ENCODE measurements at places on chromosomes 3 and 15.

- DNase-seq, result no peak
Observed at GRCh38 chr3:196241704-196242103, 25.4 kb downstream of the SLC51A start.

- DNase-seq, result no peak
Observed at GRCh38 chr15:65171428-65171827, 13.7 kb downstream of the CLPX start.

DNA sequence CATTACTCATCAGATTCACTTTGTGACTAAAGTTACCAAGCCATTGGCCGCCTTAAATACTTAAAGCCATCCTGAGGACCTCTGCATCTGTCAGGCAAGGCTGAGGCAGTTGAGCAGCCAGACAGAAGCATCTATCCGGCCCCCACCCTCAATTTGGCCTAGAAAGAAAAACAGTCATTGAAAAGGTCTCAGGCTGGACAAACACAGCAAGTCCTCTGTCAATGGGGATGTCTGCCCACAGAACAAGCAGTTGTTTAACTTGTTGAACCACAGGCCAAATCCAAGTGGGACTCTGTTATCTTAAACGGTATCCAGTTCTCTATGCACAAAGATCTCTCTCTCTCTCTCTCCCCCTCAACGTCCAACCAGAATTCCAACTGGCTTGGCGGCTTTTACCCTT lies 2.8 kb downstream of the ZIC4 start:
- no peak for DNase-seq

GRCh38 chr3:193869221-193870201 lies 266.4 kb upstream of the HES1 start:
- peak; percentile 51 for DNase-seq

DNA sequence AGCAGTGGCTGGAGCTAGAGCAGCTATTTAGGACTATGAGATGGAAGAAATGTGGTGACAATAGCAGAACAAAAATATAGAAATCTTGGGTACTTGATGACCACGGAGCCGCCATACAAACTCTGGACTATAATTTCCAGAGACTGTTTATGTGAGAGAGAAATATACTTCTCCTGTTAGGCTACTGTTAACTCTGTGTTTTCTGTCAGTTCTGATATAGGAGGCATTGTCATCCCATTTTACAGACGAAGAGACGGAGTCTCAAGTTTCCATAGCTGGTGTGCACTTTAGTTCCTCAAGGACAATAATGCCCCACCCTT lies 22.8 kb upstream of the RFTN1 start:
- DNase-seq, result no peak

- DNase-seq, result no peak
Observed at GRCh38 chr15:42733027-42733426, 3.9 kb downstream of the CDAN1 start.

DNA sequence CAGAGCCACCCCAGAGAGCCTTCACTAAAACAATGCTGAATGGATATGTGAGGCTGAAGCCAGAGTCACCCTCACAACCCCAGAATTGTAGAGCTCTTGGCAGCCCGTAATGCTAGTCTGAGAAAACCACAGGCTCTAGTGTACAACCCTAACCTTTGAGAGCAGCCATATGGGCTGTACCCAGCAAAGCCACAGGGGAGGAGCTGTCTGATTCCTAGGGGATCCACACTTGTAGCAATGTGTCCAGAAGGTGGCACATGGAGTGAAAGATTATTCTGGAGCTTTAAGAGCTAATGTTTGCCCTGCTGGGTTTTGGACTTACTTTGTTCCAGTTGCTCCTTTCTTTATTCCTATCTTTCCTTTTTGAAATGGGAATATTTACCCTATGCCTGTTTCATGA lies 626.8 kb downstream of the GRM7 start:
- DNase-seq, result no peak

DNA sequence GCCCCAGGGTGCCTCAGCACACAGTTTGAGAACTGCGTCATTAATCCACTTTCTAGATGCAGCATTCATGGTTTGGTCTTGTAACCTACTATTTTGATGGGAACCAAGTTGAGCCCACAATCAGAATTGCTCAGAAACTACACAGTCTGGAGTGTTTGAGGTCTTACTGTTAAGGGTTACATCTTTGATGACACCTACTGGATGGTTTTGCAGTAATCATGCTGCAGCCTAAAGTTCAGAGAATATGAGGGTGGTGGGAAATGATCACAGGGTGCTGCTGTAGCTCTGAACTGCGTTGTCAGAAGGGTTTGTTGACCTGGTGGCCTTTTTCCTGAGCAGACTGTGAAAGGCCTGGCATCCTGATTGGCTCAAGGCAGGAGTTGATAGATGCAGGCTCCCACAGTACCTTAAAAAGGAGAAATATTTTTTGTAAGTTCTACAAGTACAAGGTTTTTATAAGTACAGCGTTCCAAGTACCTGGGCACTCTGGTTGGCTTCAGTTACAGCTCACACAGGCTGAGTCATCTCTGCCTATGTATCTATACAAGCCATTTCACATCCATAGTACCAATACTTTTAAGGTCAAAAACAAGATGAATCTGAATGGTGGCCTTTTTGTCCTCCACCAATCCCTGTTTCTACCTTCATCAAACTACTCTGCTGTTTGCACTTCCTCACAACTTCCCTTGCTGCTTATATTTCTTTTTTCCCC lies 60.5 kb upstream of the ACKR4 start:
- DNase-seq, result no peak

- peak; percentile 16 for DNase-seq
Observed at GRCh38 chr3:119600732-119601131, 3.0 kb downstream of the PLA1A start.

DNA sequence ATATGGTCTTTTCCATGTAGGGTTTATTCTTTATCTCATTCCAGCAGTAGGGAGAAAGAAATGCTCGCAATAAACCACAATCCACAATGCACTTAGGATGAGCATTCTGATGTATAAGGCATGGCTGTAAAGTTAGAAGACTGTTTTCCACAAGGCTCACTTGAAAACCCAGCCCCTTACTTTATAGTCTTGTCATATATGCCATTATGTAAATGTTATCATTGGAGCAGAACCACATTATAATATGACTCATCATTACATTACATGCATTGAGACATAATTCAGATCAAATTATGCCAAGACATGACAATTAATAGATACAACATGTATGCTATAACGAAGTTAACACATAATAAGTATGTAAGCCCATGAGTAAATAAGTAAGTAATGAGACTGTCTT lies 348.1 kb downstream of the LSAMP start:
- DNase-seq, result no peak

GRCh38 chr3:138043266-138044029 lies 33.5 kb downstream of the CLDN18 start:
- no peak for DNase-seq

GRCh38 chr3:177692304-177692975 lies 495.2 kb upstream of the TBL1XR1 start:
- no peak for DNase-seq

DNA sequence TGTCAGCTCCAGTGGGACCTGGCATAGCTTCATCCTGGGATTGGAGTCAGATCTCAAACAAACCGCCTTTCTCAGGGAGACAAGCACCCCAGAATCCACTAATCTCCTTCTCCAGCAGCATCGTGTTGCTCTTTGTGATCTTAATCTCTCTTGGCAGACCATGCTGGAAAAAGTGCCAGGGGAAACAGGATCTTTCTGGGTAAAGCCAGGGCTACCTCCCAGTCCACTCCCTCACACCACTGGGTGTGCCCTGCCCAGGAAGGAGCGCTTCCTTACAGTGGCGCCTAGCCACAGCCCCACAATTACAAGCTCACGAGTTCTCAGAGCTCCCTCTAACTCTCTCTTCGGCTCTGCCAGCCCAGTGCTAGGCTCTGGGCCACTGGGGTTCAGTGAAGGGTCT lies 32.2 kb downstream of the RPLP1 start:
- no peak for DNase-seq

All from nephron progenitor cell (in vitro differentiated cells).